Right renal pelvis (tissue), 4 donors: ENCODE measurements at places on chromosomes 5 and 9. TPM values are rescaled to one million over a fixed set of nuclear protein-coding genes. Genes with fewer than 3 reads are reported as not detected.

DNA sequence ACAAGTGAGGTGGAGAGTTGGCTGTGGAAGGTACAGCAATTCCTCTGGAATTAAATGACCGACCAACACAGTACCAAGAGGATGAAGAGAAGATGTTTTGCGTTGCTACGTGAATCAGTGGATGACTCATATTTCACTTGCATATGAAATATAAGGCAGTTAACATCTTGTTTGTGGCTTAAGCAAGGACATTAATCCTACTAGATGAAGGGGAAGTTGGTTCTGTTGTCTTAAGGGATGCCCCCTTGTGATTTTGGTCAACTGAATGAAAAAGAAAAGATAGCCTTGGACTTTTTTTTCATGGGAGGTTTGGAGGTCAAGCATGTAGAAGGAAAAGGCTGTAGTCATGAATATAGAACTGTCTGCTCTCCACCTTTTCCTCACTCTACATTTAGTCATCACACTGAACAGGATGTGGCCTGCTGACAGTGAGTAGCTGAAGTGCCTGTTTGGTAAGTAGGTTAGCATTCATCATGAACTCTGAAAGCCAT is 33.9 kb downstream of the VLDLR start:
- no peak for DNase-seq

DNA sequence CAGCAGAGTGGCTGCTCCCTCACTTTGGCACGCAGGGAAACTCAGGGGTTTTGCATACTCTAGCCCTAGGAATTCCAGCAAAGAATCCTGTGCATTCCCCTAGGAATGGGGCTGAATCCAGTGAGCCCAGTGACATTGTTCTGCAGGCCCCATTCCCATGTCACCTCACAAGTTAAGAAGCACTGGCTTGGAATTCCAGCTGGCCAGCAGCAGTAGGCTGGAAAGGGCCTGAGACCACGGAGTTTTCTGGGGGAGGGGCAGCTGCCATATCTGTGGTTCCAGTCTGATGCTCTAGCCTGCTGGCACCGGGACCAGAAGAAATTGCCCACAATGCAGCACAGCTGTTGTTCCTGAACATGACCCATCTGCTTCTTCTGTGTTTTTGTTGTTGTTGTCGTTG is 217.6 kb upstream of the DMRTA1 start:
- DNase-seq, result no peak

- no peak for DNase-seq
These were observed 19.3 kb upstream of the GZMK start for GRCh38 chr5:55004729-55005128.

DNA sequence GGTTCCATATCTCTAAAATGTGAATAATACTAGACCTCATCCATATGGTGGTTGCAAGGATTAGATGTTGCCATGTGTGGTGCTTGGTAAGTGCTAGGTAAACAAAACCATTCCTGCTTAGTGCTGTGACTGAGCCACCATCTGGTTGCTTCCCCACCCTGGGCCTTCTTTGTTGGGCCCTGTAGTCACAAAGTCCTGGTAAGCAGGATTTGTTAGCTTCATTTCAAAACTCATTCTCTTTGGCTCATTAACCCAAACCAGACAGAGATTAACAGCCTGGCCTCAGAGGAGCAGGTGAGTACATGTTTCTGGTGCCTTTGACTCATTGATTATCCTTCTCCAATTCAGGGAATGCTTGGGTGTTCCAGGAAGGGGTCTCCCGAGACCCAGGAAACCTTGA is 240.2 kb downstream of the ARHGAP26 start:
- no peak for DNase-seq

- DNase-seq, result no peak
These were observed 284.4 kb downstream of the DNAH5 start for GRCh38 chr5:13660072-13660471.

- DNase-seq, result peak; percentile 67
These were observed 10.8 kb downstream of the KCNV2 start for GRCh38 chr9:2727966-2728613.

DNA sequence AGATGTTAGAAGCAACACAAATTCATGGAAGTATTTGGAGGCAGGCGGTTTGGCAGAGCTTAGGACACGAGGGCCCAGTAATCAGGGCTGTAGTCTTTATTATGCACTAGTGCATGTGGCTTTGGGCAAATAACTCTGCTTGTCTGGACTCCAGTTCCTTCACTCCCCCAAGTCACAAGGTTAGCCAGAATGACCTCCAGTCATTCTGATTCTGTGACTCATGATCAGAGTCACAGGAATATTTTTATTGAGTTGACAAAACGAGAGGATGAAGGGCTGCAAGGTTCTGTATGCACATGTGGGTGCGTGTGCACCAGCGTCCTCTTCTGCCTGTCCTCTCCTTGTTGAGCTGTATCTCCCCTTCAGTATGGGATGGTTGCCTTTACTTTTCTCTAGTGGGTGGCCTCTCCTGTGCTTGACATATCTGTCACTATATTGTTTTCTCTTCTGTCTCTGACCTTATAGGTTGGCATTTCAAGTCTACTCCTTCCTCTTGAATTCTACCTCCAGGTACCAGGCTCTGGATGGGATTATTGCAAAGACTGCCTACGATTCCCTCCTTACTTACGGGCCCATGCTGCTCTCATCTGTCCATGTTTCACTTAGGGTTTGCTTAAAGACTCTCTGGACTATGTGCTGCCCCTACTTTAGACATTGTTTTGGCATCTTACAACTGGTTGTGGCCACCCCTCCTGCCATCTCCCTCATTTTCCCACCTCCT is 94.6 kb downstream of the KDM4C start:
- no peak for DNase-seq

DNA sequence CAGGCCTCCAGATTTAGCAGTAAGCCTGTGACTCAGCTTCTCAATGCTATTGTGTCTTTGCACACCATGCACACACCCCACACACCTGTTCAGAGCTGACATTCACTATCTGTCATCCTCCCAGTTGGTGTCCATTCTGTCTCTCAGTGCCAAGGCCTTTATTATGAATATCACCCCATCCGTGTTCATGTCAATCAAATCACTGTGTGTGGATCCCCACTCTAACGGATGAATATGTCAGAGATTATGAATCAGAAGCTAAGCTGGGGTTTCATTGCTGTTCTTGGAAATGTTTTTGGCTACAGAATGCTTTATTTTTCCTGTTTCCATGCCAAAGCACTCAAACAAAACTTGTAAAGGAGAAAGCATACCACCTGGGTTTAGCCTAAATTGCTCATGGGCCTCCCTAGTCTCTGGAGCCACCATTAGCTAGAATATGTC is 9.4 kb upstream of the MAMDC2 start:
- no peak for DNase-seq

DNA sequence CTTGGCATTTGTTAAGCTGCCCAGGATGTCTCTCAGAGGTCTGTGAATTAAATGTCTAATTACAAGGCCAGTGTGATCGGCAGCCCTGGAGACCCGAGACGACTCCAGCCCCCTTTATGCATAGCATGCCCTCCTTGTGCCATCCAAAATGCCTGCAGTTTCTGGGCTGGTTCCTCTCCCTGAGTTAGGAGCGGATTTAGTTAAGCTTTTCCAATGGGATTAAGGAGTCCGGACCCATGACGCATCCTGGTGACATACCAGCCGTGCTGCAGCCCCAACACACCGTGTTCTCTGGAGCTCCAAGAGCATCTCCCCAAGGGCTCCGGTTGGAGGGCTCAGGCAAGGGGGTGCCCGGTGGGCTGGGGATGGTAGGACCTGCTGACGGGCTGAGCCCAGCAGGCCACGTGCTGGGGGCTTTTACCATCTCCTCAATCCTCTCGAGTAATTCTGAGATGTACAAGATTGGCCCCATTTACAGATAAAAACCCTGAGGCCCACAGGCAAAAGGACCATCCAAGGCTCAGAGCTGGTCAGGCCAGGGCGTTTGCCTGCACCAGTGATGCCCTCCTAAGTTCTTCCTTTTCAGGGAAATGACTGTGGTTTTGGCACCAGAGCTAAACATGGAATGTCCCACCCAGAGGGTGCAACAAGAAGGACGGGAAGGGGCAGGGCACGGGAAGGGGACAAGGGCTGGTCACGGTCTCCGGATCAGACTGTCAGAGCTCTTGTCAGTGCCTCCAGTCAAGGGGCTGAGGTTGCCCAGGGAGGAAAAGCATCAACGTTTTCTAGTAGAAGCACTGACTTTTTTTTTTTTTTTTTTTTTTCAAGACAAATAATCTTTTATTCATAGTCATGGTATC is 82.6 kb upstream of the PHYKPL start:
- DNase-seq, result no peak

DNA sequence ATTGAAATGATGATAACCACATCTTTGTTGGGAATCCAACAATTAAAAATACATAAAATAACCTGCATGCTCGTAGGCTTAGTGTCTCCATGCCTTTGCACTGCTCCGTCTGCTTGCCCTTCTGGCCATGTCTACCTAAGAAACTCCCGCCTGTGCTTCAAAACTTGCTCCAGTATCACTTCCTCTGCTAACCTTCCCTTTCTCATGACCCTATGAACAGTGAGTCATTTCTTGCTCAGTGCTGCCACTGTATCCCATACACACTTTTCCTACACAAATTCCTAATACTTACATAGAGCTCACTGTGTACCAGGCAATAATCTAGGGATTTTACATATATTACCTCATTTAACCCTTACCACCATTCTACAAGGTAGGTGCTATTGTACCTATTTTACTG is 33.5 kb downstream of the TMEM245 start:
- DNase-seq, result no peak

DNA sequence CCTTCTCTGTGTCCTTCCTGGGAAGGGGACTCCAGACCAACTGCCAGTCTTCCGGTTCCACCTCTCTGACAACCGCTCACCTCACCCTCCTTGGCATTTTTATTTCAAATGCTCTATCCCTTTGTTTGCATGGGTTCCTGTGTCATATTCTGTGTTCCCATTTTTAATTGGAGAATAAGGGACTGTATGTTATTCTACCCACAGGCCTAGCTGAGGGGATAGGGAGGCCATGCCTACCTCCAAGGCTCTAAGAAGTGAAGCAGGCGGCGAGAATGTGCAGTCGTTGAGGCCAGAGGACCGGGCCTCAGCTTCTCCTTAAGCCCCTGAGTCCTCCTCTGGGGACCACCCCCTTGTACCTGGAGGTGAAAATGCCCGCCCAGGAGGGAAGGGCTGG is 936 bp upstream of the WDR5 start:
- DNase-seq, result no peak

- DNase-seq, result no peak
These were observed 29.2 kb upstream of the PANK3 start for GRCh38 chr5:168608386-168608785.

- no peak for DNase-seq
These were observed 15.8 kb downstream of the ERGIC1 start for GRCh38 chr5:172849606-172850453.

- no peak for DNase-seq
These were observed 13.6 kb upstream of the LAMC3 start for GRCh38 chr9:130995086-130996011.

GRCh38 chr5:81182396-81183390 is 50.4 kb upstream of the CKMT2 start:
- DNase-seq, result no peak

DNA sequence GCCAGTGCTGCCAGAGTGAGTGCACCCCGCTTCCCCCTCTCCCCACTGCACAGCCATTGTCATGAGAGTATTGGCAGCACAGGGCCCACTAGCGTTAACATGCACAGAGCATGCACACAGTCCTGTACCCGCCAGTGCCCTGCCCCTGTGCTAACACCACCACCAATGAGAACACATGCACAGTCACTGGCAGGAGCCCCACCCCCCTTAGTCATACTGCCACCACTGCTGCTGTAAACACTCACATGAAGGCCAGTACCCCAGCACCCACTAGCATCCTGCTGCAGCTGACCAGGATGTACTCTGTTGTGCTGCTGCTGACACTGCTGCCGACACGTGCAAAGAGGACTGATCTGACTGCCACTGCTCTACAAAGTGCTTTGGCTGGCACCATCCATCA is 19.5 kb upstream of the RANBP6 start:
- DNase-seq, result no peak

- DNase-seq, result no peak
These were observed 147.6 kb downstream of the RPS23 start for GRCh38 chr5:82130602-82131001.

GRCh38 chr9:76557674-76558225 is 98.8 kb downstream of the GCNT1 start:
- DNase-seq, result no peak

- DNase-seq, result no peak
These were observed 99.0 kb downstream of the MEGF10 start for GRCh38 chr5:127389601-127390000.

GRCh38 chr9:131732636-131733289 is 7.1 kb downstream of the RAPGEF1 start:
- DNase-seq, result no peak

GRCh38 chr9:84140535-84141101 is 160.0 kb downstream of the RMI1 start:
- DNase-seq, result no peak

GRCh38 chr9:89153232-89154017 is 25.2 kb downstream of the SHC3 start:
- DNase-seq, result no peak

DNA sequence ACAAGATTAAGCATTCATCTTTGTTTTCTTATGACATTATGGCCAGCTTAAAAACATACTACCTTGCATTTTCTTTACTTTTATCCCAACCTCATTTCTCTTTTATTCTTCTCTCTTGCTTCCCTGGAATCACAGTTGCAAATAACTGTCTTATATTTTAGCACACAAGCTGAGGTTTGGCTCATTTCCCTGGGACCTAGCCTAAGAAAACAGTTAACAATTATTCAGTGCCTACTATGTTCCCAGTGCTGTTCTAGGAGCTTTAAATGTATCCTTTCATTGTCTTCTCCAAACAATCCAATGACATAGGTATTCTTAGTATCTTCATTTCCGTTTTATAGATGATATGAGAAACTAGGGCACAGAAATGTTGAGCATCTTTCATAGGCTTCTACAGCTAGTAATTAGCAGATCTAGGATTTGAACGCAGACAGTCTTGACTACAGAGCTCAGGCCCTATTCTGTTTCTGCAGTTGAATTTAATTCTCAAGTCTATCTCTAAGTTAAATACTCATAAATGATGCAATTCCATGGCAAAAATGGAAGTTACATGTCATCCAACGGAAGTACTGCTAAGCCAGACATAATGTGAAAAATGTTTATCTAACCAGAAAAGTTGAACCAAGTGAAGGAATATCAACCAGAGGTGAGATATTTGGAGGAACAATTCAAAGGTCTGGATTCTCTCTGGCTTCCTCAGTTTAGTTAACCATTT is 52.3 kb upstream of the MTAP start:
- no peak for DNase-seq

GRCh38 chr5:75909223-75909622 is 174.0 kb upstream of the SV2C start:
- no peak for DNase-seq

Gene GARNL3
- polyA plus RNA-seq, result 14.8 TPM

Gene IFNB1
- polyA plus RNA-seq, result not detected

Gene GABRA6
- polyA plus RNA-seq, result not detected

Gene SLIT3
- 58.8 TPM for polyA plus RNA-seq

Gene GALNT12
- 7.9 TPM for polyA plus RNA-seq

Gene FANCC
- polyA plus RNA-seq, result 21.5 TPM

Gene FOXI1
- polyA plus RNA-seq, result 5.6 TPM

Gene SLC6A18
- polyA plus RNA-seq, result 1.6 TPM

Gene SECISBP2
- 77.6 TPM for polyA plus RNA-seq

Gene ARL14EPL
- not detected for polyA plus RNA-seq

Gene TMC1
- 0.26 TPM for polyA plus RNA-seq

Gene WHRN
- polyA plus RNA-seq, result 10.6 TPM

Gene CEL
- 5.4 TPM for polyA plus RNA-seq

Gene NTRK2
- 116 TPM for polyA plus RNA-seq

Gene SOHLH1
- polyA plus RNA-seq, result not detected

Gene PRRT1B
- 0.78 TPM for polyA plus RNA-seq

Gene OTULINL
- polyA plus RNA-seq, result 11.7 TPM

Gene MAP1B
- 13.1 TPM for polyA plus RNA-seq
